ENCODE measurements at places on chromosomes 5 and 9.

DNA sequence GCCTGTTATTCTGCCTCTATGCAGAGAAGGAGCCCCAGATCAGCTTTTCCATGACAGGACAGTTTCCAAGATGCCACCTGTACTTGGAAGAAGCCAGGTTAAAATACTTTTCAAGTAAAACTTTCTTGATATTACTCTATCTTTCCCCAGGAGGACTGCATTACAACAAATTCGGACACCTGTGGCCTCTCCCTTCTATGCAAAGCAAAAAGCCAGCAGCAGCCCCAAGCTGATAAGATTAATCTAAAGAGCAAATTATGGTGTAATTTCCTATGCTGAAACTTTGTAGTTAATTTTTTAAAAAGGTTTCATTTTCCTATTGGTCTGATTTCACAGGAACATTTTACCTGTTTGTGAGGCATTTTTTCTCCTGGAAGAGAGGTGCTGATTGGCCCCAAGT lies 301 bp upstream of the IL4 start:
- no peak for DNase-seq

DNA sequence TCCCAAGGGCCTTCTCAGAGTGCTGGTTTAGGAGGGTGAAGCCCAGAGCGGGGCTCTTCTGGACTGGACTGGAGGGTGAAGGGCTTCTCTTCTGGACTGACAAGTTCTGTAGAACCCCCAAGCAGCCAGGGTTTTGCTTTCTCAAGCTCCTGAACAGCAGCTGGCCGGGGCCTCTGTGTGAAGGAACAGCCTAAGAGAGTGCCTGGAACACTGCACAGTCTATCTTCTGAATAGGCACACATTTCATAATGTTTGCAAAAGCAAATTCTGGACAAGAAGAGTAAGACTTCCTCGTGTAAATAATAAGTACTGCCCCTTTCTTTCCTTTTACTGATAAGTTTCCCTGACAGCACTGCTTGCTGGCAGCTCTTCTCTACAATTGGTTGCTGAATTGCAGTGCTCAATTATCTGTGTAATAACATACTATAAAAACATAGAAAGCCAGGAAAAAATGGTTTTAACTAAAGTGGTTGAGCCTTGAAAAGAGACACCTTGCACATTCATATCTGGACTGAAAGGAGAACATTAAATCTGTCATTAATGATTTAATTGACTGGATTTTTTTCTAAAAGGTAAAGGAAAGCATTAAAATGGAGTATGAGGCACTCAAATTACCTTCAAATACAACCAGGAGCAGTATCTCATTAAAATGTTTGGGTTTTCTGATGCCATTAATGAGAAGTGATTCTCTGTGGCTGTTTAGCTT lies 20.5 kb downstream of the MAST4 start:
- DNase-seq = no peak

DNA sequence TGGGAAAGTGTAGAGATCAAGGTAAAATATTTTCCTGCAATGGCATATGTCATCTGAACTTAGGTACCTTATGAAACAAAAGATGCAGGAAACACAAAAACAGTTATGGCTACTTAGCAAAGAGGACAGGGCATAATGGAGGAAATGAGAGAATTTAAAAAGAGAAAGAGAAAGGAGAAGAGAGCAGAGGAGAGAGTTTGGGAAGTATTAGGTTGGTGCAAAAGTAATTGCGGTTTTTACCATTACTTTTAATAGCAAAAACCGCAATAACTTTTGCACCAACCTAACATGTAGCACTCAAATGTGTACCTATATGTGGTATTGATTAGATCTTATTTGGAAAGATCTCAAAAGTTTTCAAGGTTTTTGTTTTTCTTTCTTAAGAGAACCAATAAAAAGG lies 160.1 kb upstream of the ACTBL2 start:
- no peak for DNase-seq

DNA sequence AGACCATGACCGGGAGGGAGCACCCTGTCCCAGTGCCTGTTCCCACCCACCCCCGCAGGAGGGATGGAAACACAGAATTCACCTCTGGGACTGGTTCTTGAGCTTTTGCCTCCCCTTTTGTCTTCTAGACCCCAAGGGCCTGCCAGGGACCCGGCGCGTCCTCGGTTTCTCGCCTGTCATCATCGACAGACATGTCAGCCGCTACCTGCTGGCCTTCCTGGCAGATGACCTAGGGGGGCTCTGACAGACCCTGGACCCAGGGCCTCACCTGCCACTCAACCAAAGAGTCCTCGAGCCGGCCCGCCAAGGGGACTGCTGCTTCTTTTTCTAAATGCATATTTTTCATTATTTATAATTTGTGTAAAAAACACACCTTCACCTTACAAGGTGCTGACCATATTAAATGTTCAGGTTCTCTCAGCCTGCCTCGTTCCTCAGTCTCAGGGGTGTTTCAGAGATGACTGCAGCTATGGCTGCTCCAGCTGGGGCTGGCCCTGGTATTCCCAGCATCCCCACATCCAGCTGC lies 16.9 kb downstream of the CARD19 start:
- DNase-seq = no peak

DNA sequence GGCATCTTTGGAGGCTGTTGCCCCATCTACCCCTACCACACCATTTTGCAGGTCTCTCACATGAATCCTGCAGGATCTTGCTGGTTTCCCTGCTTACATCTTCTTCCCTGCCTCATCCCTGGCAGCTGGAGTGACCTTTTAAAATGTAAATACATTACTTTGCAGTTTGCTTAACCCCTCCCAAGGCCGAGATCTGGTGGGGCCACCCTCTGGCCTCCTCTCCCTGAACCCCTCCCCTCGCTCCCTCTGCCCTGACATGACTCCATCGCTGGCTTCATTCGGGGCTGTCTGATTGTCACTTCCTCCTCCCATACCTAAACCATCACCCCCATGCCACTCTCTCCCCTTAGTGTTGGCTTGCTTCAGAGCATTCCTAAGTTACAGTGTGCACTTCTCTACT lies 12.6 kb upstream of the PALM2AKAP2 start:
- DNase-seq = no peak

DNA sequence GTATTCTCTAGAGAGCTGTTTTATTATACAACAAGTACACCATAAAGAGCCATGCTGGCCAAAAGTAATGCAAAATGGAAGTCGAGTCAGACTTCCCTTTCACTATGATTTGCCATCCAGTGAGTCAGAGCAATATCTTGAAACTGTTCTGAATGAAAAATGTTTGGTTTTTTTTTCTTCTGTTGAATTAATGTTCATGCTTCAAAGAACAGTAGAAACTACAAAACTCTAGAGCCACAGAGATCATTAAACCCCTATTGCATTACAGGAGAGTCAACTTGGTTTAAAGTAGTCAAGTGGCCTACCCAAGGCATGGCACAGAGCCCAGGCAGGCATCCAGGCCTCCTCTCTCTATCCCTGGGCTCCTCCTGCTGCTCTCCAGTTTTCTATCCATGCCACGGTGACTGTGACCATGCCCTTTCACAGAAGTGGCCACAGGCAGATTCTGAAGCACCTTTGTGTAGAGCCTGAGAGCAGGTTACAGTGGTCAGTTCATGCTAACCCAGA lies 358.9 kb downstream of the DEPDC1B start:
- DNase-seq = peak; percentile 24

DNA sequence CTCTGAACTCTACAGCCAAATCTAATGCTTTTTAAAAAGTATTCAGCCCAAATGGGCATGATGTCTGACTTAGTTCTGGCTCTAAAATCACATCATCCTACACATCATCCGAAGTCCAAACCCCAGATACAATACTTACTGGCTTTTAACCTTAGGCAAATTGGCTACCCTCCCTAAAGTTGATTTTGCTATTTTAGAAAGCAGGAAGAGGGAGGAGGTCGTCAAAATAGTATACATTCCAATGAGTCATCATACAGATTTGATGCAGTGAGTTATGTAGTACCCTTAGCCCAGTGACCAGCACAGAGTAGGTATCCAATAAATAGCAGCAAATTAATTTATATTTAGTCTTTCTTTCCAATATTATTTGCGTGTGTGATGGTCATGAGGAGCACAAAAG lies 582.0 kb upstream of the TUSC1 start:
- DNase-seq = no peak

GRCh38 chr5:72440207-72440638 lies 67.0 kb downstream of the ZNF366 start:
- peak; percentile 48 for DNase-seq

DNA sequence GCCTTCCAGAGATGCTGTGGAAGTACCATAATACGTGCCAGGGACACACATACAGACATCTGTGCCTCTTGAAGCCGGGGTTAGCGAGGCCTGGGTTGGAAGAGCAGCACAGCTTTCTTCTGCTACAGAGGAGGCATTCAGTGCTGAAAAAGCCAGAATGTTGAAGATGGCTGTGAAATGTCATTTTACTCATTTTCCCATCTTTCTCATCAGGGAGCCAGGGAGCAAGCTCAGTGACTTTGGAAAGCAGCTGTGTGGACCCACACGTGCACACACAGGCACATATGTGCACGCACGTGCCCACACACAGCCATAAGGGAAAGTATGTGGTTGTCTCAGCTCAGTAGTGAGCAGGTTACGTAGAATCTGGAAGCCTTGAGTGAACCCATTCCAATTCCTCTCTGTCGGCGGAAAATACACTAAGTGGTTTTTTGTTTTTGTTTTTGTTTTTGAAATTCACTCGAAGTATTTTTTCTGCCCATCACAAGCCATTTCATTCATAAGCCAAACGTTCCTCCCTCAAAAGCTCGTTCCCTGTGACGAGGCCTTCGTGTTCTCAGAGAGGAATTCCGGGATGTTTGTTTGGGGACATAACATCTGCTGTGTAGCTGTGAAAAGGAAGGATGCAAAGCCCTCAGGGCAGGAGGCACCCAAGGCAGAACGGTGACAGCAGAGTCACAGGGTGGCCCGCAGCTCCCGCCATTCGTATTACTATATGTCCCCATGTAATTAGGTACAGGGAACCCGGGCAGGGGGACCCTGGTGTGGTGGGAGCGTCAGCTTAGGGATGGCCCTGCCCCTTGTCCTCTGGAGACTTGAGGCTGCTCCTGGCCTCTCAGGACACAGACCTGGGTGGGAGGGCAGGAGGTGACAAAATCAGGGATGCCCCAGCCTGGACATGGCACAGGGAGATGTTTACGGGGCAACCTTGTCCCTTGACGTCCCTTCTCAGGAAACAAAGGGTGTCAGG lies 29.0 kb upstream of the ANKRD33B start:
- DNase-seq = no peak

GRCh38 chr5:2330325-2331130 lies 420.9 kb downstream of the IRX2 start:
- DNase-seq = no peak

- no peak for DNase-seq
These were observed 11.5 kb downstream of the GABRA6 start for GRCh38 chr5:161697001-161697400.

GRCh38 chr5:6087576-6087975 lies 290.8 kb downstream of the MED10 start:
- DNase-seq = no peak

GRCh38 chr9:112867275-112867991 lies 23.2 kb downstream of the SLC46A2 start:
- DNase-seq = peak; percentile 38

DNA sequence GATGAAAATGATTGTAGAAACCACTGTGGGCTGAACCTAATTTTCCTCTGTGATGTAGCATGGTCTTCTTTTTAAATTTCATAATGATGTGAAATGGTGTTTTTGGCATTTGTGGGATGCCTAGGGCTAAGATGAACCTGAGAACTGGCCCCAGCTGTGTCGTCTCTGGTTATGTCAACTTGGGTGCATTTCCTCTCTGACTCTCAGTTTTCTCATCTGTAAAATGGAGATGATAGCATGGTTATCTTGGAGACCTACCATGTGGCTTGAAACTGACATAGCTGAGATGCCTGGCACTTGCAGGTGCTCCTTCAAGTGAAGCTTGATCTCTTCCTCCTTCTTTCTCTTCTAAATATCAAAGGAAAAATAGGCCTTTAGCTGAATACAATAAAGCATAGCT lies 77.8 kb downstream of the BOD1 start:
- DNase-seq = no peak

GRCh38 chr5:81855591-81855990 lies 104.7 kb upstream of the SSBP2 start:
- no peak for DNase-seq

DNA sequence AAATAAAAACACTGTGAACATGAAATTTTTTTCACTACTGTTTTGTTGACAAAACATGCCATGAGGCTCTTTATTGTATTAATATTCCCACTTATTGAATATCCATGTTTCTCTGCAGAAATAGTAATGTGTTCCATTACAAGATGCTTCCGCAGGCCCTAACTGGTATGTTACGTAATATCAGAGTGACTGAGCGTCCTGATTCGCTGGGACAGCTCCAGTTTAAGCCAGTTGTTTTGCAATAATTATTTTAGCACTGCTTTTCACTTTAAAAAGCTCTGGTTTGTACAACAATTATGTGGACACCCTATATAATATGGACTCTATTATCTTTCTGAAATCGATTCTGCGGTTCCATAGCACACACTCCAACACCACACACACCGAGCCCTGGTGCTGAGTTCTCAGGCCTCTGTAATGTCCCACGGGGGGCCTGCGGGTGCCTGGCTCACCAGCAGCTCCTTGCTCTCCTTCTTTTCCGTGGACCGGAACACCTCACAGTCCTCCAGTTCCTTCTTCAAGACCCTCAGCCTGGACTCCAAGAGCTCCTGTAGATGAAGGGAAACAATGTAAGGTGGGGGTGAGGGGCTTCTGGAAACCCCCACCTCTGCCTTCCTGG lies 1.8 kb downstream of the TRIM7 start:
- no peak for DNase-seq

- no peak for DNase-seq
These were observed 50.8 kb downstream of the MRPL36 start for GRCh38 chr5:1748845-1749244.

GRCh38 chr9:136774416-136775045 lies 10.2 kb upstream of the LCN15 start:
- no peak for DNase-seq

DNA sequence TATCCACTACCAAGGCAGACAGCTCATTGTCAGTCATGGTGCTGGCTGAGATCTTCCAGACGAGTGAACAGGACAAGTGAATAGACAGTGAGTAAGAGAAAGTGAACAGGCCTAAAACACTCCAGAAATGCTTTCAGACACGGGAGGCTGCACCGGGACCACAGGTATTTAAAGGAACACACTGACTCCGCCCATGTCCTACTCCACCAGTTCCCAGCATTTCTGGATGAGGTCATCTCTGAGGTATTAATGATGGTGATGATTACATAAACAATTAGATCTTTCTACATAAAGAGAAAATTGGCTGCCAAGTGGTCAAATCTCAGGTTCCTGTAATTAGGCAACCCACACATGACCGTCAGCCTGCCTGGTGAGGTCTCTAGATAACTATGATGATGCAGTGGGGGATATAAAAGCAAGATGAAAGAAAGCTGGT lies at the start of gene ACTBL2:
Gene ACTBL2 (minus strand): TSS at position 141 of the 436 bp plus-strand sequence. CDS start 104 bp downstream, at position 37.
- no peak for DNase-seq

DNA sequence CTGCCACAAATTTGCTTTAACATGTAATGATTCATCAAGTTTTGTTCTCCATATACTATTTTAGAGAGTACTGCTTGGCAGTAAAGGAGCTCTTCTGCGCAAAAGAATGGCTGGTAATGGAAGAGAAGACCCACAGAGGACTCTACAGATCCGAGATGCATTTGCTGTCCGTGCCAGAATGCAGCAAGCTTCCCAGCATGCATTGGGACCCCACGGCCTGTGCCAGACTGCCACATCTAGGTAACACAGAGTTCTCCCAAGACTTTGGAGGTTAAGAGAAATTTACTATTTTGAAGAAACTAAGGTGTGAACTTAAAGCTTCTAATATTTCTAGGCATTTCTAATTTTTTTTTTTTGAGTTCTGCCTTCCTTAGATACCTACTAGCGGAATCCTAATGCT lies 107.1 kb downstream of the MUSK start:
- no peak for DNase-seq

GRCh38 chr5:180423598-180423997 lies 70.5 kb upstream of the GFPT2 start:
- DNase-seq = no peak

Data from GM20000 (cell line).